GM23248 (cell line): ENCODE measurements at places on chromosomes 2 and 18.

DNA sequence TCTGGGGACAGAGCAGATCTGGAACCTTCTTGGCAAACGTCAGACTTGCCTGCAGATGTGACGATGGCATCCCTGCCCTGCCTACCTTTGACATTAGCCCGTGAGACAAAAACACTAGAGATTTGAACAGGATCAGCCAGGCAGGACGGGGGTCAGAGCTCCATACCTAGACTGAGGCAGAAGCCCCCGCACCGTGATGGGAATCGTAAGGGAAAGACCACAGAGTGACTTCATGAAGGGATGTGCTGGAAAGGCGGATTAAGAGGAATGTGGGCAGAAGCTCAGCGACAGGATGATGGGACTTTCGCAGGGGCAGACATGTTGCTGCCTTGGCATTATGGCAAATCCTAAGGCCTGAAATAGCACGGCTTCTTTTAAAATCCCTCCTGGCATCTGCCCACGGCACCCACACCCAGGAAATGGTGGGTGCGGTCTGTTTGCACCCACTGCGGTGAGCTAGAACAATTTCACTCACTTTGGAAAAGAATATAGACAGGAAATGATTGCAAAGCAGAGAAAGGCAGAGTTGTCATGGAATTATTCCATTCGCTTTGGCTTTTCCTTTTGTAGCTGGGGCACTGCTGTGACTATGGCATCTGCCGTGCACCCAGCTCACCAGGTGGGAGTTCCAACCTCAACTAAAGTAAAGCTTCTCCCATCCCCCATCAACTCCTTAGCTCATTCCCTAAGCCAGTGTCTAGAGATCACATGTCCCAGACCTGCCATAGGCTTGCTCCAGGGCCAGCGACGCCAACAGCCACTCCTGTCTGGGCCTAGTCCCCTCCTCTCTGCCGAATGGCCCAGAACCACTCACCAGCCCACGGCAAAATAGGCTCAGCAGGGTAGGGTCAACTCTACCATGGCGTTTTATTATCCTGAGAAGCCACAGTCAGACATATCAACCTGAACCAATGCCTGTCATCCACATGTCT is 112.7 kb upstream of the NPAS2 start:
- no peak overlapping the region for H3K27ac ChIP-seq
- no peaks in the 10 kb centered on the region for H3K4me1 ChIP-seq
- no peaks in the 10 kb centered on the region for H3K36me3 ChIP-seq

GRCh38 chr2:42252464-42252863 is 83.3 kb downstream of the EML4 start:
- DNase-seq = no peak
- H3K36me3 ChIP-seq = no peaks in the 10 kb centered on the region
- no peak overlapping the region for H3K27ac ChIP-seq
- no peaks in the 10 kb centered on the region for H3K4me1 ChIP-seq

- H3K4me3 ChIP-seq = no peak overlapping the region
- peak; percentile 9 for DNase-seq
- no peak overlapping the region for H3K27ac ChIP-seq
- H3K27me3 ChIP-seq = no peaks in the 10 kb centered on the region
- H3K36me3 ChIP-seq = no peaks in the 10 kb centered on the region
These were observed 321.0 kb upstream of the THSD7B start for GRCh38 chr2:136444323-136444722.

DNA sequence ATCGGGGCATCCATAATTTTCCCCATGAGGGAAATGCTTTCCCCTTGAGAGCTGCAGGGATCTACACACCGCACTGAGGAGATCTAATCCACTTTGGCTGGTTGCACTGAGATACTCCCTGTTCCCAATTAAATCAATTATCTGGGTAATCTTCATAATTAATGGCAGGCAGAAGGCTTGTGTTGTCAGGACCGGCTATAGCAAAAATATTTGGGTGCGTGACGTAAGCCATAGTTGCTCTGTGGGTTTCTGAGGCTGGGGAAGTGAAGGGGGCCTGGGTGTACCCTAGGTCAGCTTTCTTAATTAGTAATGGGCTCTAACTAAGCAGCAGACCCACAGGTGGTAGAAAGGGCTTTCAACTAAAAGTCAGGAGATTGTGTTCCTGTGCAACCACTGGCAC is 62.8 kb upstream of the UPP2 start:
- no peak overlapping the region for H3K27ac ChIP-seq
- no peak overlapping the region for H3K4me3 ChIP-seq
- H3K4me1 ChIP-seq = no peaks in the 10 kb centered on the region
- H3K36me3 ChIP-seq = no peaks in the 10 kb centered on the region
- DNase-seq = no peak
- H3K27me3 ChIP-seq = peaks cover 18% of the 10 kb centered on the region
